ENCODE measurements at places on chromosomes 12 and 14. TPM values are rescaled to one million over a fixed set of nuclear protein-coding genes. Genes with fewer than 3 reads are reported as not detected.

GRCh38 chr12:46219877-46220655 is 48.8 kb downstream of the SLC38A1 start:
- peaks cover 5% of the 10 kb centered on the region for H3K4me1 ChIP-seq
- no peaks in the 10 kb centered on the region for H3K36me3 ChIP-seq
- no peak for DNase-seq
- no peak overlapping the region for H3K27ac ChIP-seq
- H3K27me3 ChIP-seq: no peaks in the 10 kb centered on the region

DNA sequence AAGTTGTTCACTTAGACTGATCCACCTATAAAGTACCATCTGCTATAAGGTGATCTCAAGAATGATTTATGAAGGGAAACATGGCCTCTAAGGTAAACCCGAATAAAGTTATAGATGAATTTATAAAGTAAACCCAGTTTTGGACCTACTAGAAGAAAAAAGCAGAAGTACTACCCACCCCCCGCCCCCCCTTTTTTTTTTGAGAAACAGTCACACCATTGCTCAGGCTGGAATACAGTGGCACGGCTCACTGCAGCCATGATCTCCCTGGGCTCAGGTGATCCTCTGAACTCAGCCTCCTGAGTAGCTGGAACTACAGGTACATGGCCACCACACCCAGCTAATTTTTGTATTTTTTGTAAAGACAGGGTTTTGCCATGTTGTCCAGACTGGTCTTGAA is 3.9 kb downstream of the ENTPD5 start:
- H3K36me3 ChIP-seq: peaks cover 16% of the 10 kb centered on the region
- H3K27me3 ChIP-seq: no peaks in the 10 kb centered on the region
- no peak overlapping the region for H3K27ac ChIP-seq

DNA sequence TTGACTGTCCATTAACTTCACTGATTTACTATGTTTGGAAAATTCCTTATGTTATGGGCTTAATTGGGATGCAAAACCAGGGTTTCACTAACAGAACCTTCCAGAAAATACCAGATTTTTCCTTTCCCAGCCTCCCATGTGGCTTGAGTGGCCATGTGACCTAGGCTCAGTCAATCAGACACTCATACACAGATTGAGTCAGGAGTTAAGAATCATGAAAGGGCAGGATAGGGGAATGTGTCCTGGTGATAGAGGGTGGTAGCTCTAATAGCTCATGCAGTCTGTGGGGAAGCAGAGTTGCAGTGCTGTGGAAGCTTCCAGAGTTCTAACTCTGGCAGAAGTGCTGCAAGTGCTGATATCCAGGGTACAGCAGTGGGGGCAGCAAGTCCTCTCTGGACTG is 134.1 kb upstream of the IFNG-AS1 start:
- H3K4me1 ChIP-seq: no peaks in the 10 kb centered on the region
- no peak overlapping the region for H3K27ac ChIP-seq
- no peak for DNase-seq
- H3K4me3 ChIP-seq: no peak overlapping the region
- H3K36me3 ChIP-seq: no peaks in the 10 kb centered on the region

GRCh38 chr14:63383776-63384367 is 65.1 kb upstream of the GPHB5 start:
- H3K36me3 ChIP-seq: peaks cover 69% of the 10 kb centered on the region
- no peaks in the 10 kb centered on the region for H3K27me3 ChIP-seq
- DNase-seq: no peak
- no peak overlapping the region for H3K4me3 ChIP-seq
- H3K4me1 ChIP-seq: no peaks in the 10 kb centered on the region
- no peak overlapping the region for H3K27ac ChIP-seq

GRCh38 chr14:63453443-63453936 is 89.7 kb downstream of the PPP2R5E start:
- H3K27me3 ChIP-seq: no peaks in the 10 kb centered on the region
- H3K36me3 ChIP-seq: no peaks in the 10 kb centered on the region

DNA sequence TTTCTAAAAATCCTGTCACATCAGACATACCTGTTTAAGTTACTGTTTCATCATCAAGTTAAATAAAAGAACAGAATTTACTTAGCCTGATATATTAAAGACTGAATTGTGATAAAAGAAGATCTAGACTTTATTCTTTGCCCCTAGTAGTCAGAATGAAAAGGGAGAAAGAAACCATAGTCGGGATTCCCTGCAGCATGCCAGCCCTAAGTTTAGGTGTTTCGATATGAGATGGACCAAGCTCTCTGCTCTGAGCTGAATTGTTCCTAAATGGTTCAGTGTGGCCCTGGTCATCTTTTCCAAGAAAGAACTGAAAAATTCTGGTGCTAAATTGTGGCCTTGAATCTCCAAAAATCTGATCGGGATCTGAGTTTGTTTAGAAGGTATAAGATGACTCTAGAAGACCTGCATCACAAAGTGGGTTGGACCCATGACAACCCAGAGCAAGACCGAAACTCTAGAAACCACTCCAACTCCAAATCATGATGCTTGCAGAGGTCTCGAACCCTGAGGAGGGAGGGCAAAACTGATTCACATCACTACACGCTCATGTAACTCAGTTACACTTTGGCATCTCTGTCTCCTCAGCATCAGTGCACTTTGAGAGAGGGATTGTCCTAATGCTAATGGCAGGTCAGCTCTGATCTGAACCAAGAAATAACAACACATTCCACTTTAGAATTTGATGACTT is 15.7 kb downstream of the PTGER2 start:
- DNase-seq: no peak
- H3K4me1 ChIP-seq: peaks cover 20% of the 10 kb centered on the region

DNA sequence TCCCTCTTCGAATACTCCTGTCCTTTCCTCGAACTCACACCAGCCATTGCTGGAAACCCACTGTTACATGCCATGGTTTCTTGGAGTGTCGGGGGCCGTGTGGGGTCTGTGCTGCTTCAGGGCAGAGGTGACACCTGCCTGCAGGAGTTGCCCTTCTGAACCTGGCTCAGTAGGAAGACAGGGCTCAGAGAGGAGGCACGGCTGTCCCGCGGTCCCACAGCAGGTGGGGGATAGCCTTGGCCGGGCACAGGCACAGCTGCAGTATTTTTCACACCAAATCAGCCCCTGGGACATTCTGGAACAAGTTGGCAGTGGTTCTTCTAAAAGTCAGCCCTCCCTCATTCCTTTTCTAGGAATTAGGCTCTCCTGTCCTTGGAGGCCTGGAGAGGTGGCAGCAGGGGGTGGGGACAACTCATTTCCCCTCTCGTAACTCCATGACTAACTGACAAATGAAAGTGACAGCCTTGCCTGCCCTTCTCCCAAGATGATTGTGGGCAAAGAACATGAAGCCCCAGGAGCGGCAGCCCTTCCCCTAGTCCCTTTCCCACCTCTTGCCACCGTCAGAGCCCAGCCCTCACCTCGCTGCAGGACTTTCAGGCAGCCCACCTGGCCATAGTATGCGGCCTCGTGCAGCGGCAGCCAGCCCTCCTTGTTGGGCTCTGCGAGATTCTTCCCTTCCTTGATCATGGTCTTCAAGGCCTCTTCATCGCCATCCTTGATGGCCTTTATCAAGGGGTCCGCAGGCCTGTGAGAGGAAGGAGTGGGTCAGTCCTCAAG is 22.4 kb downstream of the ASB2 start:
- no peak for DNase-seq
- no peaks in the 10 kb centered on the region for H3K36me3 ChIP-seq
- no peak overlapping the region for H3K4me3 ChIP-seq
- no peaks in the 10 kb centered on the region for H3K27me3 ChIP-seq

DNA sequence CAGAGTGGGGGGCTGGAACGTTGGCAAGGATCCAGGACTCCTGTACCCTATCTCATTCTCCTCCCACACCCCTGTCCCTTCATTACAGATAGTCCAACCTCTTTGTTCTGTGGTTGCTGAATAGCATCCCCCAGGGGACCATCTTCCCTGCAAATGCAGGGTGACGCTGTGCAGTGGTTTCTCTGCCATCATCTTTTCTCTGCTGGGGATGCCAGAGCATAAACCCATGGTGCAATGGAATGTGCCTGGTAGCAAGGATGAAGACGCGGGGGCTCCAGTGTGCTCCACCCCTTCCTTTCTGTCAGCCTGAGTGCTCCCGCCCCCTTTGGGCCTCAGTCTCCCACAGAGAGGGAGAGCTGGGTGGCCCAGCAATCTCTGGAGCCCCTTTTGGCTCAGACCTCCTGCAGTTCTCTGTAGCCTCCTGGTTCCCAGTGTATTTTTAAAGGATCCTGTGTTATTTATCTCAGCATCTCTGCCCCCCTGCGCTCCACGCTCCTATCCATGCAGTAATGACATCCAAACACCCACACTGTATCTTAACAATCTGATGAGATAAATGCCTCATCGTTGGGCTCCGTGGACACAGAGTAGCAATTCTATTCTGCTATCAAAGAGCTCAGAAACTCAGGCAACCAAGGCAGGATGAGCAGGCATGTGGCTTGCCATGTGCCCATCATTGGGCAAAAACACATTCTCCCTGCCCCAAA is 212.8 kb downstream of the CACNA1C start:
- H3K4me3 ChIP-seq: no peak overlapping the region
- H3K36me3 ChIP-seq: no peaks in the 10 kb centered on the region
- no peak overlapping the region for H3K27ac ChIP-seq
- peaks cover 21% of the 10 kb centered on the region for H3K4me1 ChIP-seq
- DNase-seq: no peak

DNA sequence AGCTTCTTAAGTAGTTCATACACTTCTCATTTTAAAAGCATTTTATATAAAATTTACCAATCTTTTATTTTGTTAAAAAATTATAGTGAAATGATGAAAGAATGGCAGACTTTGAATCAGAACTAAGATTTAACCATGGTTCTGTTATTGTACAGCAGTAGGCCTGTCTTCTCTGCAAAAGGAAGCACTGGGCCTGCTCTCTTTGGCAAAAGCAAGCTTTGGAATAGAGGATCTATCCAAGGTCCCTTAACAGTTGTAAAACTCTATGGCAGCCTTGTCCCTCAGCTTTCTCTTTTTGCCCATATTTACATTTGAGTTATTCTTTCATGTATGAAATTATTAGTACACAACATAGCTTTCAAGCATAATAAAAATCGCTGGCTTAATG is 82.8 kb downstream of the PLEKHG7 start:
- no peak overlapping the region for H3K27ac ChIP-seq
- DNase-seq: no peak

DNA sequence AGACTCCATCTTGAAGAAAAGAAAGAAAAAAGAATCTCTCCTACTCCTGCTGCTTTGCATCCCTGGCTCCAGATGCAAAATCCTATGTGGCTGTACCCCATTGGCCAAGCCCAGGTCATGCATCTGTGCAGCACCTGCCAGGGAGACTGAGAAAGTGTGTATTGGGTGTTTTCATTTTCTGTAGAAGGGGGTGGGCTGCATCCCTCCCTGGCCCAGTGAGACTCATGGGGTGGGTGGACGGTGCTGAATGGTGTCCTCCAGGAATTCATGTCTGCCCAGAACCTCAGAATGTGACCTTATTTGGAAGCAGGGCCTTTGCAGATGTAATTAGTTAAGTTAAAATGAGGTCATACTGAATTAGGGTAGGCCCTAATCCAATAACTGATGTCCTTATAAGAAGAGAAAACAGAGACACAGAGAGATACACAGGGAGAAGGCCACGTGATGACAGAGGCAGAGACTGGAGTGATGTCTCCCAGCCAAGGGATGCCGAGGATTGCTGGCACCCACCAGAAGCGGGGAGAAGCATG is 23.2 kb downstream of the MOAP1 start:
- no peaks in the 10 kb centered on the region for H3K27me3 ChIP-seq
- no peak overlapping the region for H3K4me3 ChIP-seq
- H3K4me1 ChIP-seq: no peaks in the 10 kb centered on the region
- H3K36me3 ChIP-seq: no peaks in the 10 kb centered on the region
- no peak overlapping the region for H3K27ac ChIP-seq

DNA sequence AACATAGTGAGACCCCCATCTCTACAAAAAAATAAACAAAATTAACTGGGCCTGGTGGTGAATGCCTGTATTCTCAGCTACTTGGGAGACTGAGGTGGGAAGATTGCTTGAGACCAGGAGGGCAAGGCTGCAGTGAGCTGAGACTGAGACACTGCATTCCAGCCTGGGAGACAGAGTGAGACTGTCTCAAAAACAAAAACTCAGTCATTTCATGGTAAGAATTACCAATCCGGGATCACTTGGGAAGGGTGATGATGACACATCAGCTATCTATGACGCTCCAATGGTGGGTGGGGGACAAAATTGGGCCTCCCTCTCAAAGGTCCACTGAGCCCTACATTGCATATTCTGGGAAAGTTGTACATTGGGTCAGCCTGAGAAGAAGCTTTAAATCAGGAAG is 47.7 kb downstream of the SERPINA3 start:
- H3K27ac ChIP-seq: no peak overlapping the region
- H3K27me3 ChIP-seq: no peaks in the 10 kb centered on the region
- DNase-seq: no peak
- no peaks in the 10 kb centered on the region for H3K4me1 ChIP-seq

Gene GPR68
- 6.3 TPM for total RNA-seq

Gene DNAI7
- 0.49 TPM for total RNA-seq

Gene ANAPC7
- 45.1 TPM for total RNA-seq

Gene LHX5
- not detected for total RNA-seq

Gene NGDN
- 32.3 TPM for total RNA-seq
